Smooth muscle cell of the umbilical artery (primary cell): ENCODE measurements at places on chromosomes 6 and 20. TPM values are rescaled to one million over a fixed set of nuclear protein-coding genes. Genes with fewer than 3 reads are reported as not detected.

The BFSP1 gene
- total RNA-seq = 1.0 and 3.6 TPM in 2 replicates

The MYMX gene
- total RNA-seq = not detected in 2 replicates

The L3MBTL1 gene
- total RNA-seq = 5.8 and 7.1 TPM in 2 replicates

The C6orf52 gene
- 0.30 TPM in 1 of 2 replicates, not detected in the other for total RNA-seq

The SRSF12 gene
- total RNA-seq = under 0.01 and 0.14 TPM in 2 replicates
